ENCODE measurements at places on chromosomes 6 and 20.

DNA sequence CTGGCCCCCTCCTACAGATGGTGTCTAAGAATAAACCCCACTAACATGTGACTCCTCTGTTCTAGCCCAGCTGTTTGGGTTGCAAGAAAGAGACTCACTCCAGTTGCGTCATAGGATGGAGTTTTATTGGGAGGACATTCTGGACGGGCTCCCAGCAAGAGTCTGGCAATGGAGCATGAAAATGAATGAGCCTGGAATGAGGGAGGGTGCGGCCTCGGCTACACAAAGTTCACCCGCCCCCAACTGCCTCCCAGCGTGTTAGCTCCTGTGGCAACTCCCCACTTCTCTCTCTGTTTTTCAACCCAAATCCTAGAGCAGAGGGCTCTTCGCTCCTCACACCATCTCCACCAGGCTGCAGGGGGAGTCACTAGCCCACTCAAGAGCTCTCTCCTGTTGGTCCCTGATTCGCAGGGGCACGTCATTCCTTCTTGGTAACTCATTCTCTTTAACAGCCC, 5.1 kb upstream of the ADAM33 start:
- peak; percentile 51 for DNase-seq

DNA sequence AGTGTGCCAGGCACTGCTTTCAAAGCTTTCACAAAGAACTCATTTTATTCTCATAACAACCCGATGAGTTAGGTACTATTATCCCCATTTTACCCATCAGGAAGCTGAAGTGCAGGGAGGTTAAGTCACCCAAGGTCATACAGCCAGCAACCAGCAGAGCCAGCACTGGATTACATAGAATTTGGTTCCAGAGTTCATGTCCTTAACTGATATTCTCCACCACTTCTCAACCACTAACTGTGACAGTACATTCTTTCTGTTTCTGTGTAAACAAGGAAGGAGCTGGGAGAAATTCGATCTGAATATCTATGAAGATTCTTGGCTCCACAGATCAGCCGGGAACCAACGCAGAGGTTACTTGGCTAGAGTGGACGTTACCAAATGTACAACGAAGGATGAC, 98.0 kb downstream of the KIF16B start:
- no peak for DNase-seq

DNA sequence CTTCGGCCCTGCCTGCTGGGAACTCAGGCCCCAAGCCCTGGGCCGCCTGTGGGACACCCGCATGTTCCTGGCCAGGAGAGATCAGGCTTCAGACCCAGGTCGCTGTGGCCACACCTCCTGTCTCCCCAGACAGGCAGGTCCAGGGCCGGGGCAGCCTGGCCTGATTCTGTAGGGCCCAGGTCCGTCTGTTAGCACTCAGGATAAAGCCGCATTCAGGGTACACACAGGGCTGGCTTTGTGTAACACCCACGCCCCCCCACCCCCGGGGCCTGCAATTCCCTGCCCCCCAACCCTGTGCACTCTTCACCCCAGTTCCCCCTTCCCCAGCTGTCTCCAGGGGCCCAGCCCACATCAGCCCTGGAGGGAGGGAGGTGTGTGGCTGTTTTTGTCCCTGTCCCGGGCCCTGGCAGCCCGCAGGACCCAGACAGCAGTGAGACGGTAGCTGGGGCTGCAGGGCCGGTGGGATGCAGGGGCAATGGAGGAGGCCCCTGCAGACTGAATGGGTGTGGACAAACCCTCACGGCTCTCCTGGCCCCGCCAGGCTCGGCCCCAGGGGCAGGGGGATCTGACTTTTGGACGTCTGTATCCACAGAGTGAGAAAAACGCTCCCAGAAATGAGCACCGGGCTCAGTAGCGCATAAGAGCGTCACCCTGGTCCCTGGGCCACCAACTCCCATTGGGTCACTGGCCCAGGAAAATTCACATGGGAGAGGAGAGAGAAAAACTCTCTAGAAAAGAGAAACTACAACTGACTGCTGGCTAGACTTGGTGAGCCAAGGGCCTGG, 42.4 kb upstream of the ZBP1 start:
- DNase-seq, result no peak

DNA sequence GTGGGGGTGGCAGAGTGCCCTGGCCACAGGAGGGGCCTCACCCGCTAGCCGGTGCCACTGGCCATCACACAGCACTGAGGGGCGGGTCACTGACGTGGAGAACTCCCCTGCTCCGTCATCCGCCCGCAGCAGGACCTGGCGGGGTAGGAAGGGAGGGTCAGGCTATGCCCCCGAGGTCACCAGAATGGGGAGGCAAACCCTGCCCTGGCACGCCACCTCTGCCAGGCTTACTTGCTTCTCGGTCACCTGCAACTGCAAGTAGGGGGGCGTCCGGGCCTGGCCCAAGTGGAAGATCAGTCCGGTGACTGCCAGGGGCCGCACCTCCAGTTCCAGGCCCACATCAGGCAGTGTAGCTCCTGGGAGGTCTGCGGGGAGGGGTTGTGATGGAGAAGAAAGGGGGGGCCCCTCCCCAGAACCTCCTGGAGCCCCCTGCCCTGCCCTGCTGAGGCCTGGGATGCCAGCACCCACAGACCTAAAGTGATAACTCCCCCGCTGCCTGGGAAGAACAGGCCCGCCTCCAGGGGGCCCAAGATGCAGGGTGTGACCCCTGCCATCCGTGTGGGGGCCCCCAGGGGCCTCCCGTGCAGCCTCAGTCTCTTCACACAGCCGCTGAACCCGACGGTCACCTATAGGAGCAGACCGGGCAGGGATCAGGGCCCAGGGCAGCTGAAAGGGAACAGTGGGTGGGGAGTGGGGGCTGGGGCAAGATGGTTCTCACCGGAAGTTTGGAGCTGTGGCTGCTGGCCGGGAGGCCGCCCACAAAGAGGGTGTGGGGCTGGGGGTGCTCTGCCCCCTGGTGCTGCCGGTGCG, 7.4 kb downstream of the ADRM1 start:
- DNase-seq, result no peak

DNA sequence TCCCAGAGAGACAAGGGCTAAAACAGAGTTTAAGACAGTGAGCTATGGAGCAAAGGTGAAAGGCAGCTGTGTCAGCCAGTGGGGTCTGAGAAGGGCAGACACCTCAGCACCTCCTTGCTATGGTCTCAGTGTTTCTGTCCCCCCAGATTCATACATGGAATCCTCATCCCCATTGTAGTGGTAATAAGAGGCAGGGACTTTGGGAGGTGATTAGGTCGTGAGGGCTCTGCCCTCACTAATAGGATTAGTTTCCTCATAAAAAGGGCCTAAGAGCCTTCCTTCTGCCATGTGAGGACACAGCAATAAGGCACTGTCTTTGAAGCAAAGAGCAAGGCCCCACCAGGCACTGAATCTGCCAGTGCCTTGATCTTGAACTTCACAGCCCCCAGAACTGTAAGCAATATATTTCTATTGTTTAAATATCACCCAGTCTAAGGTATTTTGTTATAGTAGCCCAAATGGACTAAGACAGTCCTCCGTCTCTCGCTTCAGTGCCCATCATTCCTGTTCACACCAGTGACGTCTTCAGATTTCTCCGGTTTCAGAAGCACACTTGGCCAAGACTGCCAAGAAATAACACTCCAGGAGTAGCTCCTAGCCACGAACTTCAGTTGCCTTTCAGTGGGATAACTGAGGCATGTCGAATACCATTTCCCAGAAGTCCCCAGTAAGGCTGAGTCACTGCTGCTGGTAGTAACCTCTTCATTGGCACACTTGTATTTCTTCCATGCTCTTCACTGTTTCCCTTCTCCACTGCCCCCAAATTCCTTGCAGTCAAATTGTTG, 32.8 kb downstream of the SLC13A3 start:
- no peak for DNase-seq

DNA sequence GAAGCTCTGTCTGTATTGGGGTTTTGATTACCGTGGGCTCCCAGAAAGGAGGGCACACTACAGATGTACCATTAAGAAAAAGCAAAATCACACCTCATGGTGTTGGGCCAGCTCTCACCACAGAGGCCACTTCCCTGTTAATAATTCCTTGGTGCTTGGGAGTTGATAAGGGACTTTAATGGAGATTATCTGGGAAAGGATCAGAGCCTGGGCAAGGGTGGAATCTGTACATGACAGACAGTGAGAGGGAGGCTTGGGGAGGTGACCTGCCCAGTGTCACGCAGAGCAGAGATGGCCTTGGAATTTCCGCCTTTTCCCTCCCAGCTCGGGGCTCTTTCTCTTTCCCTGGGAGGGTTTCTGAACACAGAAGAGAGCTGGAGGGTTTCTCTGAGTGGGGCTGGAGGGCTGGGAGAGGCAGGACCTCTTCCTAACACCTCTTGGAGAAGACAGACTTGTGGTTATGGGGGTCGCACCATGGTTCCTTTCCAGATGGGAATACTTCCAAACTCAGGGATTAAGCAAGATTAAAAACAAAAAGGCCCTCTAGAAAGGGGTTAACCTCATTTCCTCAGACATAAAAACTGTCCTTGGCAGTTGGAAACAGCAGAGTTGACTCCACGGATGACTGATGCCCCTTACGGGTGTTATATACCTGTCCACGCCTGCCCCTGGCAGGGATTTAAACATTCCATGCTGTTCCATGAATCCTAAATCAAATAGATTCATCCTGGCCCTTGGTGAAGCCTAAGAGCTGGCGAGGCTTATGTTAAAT, 16.8 kb upstream of the KCNK16 start:
- DNase-seq, result no peak

DNA sequence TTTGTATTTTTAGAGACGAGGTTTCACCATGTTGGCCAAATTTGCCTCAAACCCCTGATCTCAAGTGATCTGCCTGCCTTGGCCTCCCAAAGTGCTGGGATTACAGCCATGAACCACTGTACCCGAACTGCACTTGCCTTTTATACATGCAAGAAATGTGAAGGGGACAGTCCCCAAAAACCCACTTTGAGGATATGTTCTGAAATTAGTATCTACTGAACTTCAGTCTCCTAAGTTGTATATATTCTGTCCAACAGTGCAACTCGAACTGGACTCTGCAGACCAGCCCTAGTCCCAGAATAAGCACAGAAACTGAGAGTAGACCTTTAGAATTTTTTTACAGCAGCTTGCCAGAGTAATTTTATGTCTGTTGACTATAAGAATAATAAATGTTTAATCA, 28.5 kb downstream of the BACH2 start:
- no peak for DNase-seq
